ENCODE measurements at places on chromosomes 2 and 18.

GRCh38 chr2:100643467-100643866 lies 80.7 kb downstream of the PDCL3 start:
- DNase-seq, result no peak

GRCh38 chr2:189379287-189379630 lies 62.0 kb upstream of the WDR75 start:
- no peak for DNase-seq

GRCh38 chr2:22981785-22982184 lies 403.2 kb upstream of the KLHL29 start:
- no peak for DNase-seq

DNA sequence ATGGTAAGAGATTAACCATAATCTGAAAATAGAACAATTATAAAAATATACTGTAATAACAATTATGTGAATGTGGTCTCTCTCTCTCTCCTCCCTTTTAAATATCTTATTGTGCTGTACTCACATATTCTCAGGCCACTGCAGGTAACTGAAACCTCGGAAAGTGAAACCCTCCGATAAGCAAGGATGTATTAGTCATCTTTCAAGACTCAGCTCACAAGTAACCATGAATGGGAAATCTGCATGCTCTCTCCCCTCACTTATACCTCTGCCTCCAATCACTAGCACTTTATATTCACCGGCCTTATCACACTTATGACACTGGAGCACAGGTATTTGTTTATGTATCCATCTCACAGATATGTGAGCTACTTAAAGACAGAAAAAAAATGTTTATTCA lies 139.7 kb downstream of the LRP2 start:
- no peak for DNase-seq

GRCh38 chr2:27747827-27748352 lies 23.6 kb upstream of the MRPL33 start:
- DNase-seq, result no peak

GRCh38 chr2:53859206-53860181 lies at the start of gene GPR75:
GPR75 (minus strand) TSS chr2:53859967; CDS start chr2:53854756, 5,211 bp downstream.
- DNase-seq, result no peak

GRCh38 chr2:95274291-95275150 lies at the start of gene PROM2:
PROM2 (plus strand) TSS chr2:95274449; CDS start chr2:95274586, 137 bp downstream.
- no peak for DNase-seq

DNA sequence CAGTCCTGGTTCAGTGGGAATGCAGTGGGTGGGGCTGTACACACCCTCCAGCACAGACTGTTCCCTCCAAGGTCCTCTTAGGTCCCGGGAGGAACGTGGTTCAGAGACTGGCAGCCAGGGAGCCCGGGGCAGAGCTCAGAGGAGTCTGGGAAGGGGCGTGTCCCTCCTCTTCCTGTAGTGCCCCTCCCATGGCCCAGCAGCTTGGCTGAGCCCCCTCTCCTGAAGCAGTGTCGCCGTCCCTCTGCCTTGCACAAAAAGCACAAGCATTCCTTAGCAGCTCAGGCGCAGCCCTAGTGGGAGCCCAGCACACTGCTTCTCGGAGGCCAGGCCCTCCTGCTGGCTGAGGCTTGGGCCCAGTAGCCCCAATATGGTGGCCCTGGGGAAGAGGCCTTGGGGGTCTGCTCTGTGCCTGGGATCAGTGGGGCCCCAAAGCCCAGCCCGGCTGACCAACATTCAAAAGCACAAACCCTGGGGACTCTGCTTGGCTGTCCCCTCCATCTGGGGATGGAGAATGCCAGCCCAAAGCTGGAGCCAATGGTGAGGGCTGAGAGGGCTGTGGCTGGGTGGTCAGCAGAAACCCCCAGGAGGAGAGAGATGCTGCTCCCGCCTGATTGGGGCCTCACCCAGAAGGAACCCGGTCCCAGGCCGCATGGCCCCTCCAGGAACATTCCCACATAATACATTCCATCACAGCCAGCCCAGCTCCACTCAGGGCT lies 17.5 kb upstream of the FAHD2A start:
- no peak for DNase-seq

GRCh38 chr2:11781602-11782001 lies 35.2 kb downstream of the LPIN1 start:
- DNase-seq, result no peak

GRCh38 chr2:30346471-30347169 lies 100.4 kb upstream of the LCLAT1 start:
- no peak for DNase-seq

DNA sequence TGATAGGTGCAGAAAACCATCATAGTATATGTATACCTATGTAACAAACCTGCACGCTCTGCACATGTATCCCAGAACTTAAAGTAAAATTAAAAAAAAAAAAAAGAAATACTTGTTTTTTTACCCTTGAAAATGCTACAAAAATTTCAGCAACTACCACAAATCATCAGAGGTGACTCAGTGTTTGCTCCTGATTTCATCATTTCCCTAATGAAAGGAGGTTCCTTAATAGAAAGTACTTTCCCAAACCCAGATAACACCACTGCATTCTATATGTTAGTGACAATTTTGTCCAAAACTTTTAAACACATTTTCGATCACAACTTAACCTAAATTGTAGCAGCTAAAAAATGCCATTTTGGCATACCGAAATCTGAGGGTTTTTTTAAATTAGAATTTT lies 163.3 kb downstream of the SLC39A10 start:
- DNase-seq, result no peak

- no peak for DNase-seq
These were observed 71.7 kb downstream of the LIMS1 start for GRCh38 chr2:108605947-108606346.

DNA sequence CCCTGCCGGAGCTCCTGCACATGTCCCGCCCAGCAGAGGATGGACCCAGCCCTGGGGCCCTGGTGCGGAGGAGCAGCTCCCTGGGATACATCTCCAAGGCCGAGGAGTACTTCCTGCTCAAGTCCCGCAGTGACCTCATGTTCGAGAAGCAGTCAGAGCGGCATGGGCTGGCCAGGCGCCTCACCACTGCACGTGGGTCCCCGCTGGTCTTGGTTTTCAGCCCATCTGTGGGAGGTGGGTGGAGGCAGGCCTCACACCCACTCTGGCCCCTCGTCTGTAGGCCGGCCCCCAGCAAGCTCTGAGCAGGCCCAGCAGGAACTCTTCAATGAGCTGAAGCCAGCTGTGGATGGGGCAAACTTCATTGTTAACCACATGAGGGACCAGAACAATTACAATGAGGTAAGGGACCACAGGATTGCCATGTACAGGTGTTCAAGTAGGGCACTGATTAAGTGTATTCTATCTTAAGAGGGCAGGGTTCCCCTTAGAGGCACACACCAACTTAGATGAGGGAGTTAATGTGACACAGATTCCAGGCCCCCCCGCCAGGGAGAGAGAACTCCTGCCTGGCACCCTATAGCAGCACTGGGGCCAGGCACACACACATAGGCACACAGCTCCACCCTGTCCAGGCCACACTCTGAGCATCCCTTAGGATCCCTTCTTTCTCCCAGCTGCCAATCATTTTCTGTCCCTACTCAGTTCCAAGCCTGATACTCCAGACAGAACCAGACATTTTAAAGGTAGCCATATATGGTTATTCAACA lies 5.4 kb upstream of the CHRNG start:
- no peak for DNase-seq

GRCh38 chr18:54790109-54790508 lies 38.2 kb upstream of the RAB27B start:
- DNase-seq, result no peak

- DNase-seq, result no peak
These were observed 112.3 kb downstream of the STK39 start for GRCh38 chr2:168135121-168135520.

- no peak for DNase-seq
These were observed 187.6 kb upstream of the NRP2 start for GRCh38 chr2:205494537-205495235.

DNA sequence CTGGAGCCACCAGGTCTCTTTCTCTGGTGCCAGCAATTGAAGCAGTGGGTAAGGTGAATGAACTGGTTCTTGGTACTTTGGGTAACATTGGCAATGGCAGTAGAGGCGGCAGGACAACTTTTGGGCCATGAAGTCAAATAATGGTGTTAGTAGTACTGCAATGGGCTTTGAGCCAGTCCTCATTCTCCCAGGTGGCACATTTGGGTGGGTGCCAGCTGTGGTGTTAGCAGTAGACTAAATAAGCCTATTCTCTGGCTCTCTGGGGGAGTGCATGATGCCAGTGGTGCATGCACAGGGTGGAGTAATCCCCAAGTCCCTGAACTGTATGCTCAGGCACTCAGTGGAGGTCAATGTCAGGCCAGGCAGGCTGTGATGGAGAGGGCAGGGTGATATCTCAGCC lies 120.2 kb upstream of the LRRTM4 start:
- no peak for DNase-seq

DNA sequence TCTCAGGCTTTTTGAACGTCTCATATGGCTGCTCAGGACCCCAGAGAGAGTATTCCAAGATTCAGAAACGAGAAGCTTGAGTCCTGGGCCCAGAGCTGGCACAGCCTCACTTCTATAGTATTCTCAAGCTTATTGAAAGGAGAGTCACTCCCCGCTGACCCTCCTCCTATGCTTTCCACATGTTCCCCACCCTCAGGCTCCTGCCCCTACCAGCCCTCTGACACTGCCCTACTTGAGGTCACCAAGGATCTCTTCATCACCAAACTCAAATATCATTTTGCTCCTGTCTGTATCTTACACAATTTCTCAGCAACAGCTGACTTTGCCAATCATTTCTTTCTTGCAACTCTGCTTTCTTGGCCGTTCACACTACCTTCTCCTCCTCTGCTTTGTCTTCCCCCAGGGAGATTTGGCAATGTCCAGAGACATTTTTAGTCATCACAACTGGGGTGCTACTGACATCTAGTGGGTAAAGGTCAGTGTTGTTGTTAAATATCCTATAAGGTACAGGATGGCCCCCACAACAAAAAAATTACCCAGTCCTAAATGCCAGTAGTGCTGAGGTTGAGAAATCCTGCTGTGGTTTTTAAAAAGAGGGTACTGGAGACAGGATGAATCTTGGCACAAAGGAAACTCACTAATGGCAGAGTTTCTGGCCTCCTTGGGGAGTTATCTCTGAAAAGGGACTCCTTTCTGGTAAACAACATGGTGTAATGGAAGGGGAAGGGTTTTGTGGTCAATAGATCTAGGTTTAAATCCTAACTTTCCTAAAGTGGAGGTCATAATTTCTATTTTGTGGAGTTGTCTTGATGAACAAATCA lies 26.9 kb upstream of the INSIG2 start:
- DNase-seq, result no peak

DNA sequence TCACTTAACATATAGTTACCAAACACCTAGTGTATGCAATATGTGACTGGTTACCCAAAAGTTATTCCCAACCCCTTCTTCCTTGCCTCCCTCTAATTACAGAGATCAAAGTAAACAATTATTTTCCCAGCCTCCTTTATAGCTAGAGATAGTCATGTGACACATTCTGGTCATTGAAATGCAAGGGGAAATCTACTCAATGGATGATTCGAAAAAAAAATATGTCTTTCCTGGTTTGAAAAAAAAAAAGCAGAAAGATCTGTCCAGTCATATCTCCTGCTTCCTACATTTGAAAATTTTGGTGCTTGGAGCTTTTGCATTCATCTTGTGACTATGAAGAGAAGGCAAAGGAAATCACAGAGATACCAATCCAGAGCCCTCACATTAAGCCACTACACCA lies 27.6 kb upstream of the UGP2 start:
- DNase-seq, result no peak

GRCh38 chr18:54806526-54806925 lies 21.8 kb upstream of the RAB27B start:
- no peak for DNase-seq

GRCh38 chr2:108625186-108625827 lies 91.0 kb downstream of the LIMS1 start:
- DNase-seq, result no peak

GRCh38 chr2:62577994-62578781 lies 72.2 kb upstream of the TMEM17 start:
- no peak for DNase-seq

DNA sequence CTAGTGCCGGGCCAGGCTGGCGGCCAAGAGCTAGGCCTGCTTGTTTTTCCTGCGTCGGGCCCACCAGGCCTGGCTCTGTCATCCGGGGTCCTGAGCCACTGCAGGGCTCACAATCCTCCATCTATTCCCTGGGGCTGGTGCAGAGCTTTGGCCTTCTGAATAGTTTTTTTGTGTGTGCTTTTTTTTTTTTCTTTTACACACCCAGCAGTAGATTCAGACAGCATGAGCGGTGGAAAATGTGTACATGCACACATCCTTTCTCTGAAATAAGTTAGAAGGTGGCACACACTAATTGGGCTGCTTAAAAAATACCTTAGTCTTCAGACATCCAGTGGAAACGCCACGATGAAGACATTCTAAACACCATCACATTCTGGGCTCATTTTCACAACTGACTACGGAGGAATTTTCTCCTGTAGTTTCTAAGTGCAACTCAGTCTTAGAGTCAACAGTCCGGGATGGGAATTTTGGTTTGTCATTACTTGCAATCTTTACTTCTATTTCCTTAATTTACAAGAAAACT lies 6.1 kb downstream of the ZFP36L2 start:
- no peak for DNase-seq

DNA sequence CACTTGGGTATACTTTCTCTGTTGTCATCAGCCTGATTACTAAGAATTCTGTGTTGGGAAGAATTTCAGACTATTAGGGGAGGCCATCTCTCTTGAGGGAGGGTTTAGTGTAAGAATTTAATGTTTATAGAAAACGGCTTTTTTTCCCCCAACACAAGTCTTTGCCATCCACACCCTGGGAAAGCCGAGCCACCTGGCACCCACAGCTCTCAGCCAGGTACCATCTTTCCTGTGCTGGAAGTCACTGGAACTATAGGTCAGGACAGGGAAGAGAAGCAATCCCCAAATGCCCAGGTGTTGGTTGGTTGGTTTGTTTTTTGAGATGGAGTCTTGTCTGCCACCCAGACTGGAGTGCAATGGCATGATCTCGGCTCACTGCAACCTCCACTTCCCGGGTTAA lies 155.1 kb downstream of the SMAD7 start:
- no peak for DNase-seq

- no peak for DNase-seq
These were observed 80.5 kb upstream of the KIF5C start for GRCh38 chr2:148794558-148794957.

DNA sequence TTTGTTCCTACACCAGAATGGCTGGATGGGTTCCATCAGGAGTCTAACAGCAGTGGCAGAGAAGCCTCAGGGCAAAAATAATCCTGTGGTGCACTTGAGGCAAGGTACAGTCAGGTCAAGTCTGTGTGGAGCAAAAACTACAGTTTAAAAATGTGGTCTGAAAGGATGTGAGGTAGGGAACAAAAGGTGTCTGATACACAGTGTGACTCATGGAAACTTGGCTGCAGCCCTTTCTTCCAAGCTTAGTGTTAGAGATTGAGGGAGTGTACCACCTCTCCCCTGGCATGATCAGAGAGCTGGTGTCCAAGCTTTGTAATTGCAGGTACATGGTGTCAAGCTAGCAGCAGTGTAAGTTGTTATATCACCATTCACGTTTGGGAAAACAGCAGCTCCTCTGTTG lies 8.9 kb downstream of the ANKAR start:
- no peak for DNase-seq

Measured in SHP77 treated with DMSO at 0.1 percent for 48 hours (cell line).